Sciatic nerve (tissue), 2 donors: ENCODE measurements at places on chromosomes 1 and 21. TPM values are rescaled to one million over a fixed set of nuclear protein-coding genes. Genes with fewer than 3 reads are reported as not detected.

GRCh38 chr21:45471525-45472221 lies 66.7 kb downstream of the COL18A1 start:
- no peak for DNase-seq

GRCh38 chr1:61670016-61670415 lies 54.9 kb downstream of the TM2D1 start:
- DNase-seq: no peak

DNA sequence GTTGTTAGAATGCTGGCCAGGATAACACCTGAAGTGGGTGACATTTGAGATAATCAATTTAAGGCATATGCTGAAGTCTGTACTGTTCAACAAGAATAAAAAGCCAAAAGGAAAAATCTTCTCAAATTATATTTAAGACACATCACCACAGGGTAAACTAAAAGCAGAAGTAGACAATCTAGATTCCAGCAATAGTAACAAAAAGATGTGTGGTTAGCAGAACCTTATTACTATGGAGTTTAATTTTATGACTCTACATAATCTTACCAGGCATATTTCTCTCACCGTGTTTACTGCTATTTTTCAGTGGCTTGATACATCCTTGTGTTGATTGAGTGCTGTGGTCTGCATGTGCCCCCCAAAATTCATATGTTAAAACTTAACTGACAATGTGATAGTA lies 300.4 kb upstream of the ZP4 start:
- no peak for DNase-seq

GRCh38 chr1:2523191-2523890 lies 3.1 kb downstream of the PANK4 start:
- no peak for DNase-seq

DNA sequence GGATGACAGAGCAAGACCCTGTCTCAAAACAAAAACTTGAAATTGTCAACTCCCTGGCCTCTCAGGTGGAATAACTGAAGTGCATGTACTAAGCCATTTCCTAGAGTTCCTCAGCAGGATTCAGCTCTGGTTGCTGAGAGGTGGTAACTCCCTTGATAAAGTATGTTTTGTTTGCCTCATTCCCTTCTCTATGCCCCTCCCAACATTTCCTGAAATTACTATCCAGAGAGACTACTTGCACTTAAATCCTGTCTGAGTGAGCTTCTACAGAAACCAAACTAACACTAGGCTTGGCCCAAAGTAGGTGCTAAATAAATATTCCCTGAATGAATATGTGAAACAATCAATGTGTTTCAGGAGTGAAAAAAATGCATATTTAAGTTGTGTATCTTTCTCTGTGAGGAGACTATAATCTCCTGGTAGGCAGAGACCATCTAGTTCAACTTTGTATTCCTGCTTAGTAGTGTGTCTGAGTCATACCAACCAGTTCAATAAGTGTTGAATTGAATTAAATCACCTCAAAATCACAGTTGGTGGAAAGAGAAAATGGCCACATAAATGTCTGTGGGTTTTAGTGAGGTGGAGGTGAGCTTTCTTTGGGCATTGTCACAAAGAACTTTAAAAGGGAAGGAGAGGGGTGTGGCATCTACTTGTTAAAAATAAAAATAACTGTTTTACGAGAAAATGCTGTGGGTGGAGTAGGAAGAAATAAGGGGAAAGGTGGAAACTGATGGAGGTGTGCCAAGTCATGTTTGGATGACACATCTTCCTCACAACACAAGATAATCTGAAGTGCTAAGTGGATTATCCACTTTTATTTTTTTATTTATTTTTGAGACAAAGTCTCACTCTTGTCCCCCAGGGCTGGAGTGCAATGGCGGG lies 12.6 kb downstream of the RIMKLA start:
- no peak for DNase-seq

GRCh38 chr1:13808729-13809131 lies 108.7 kb downstream of the PRDM2 start:
- peak; percentile 72 for DNase-seq

- no peak for DNase-seq
Observed at GRCh38 chr1:170586321-170587252, 54.6 kb downstream of the GORAB start.

- DNase-seq: no peak
Observed at GRCh38 chr1:220747437-220748088, 559 bp upstream of the MTARC2 start.

GRCh38 chr1:52348704-52349300 lies 17.2 kb downstream of the CC2D1B start:
- no peak for DNase-seq

DNA sequence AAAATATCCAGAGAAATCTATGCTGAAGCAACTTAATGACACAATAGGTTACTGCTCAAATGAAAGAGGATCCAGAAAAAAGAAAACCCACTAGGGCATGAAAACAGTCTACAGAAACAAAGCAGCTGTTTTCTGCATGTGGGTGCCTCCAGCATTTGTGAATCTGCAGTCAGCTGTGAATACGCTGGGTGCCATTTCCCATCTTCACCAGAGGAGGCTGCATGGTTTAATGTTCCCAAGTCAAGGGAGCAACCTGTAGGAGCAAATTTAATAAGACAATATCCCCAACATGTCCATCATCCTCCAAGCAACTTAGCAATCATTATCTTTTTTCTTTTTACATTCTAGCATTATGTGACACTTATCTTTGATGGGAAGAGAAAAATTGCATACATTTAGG lies 396.6 kb downstream of the BRINP2 start:
- DNase-seq: no peak

- DNase-seq: no peak
Observed at GRCh38 chr1:113670650-113671049, 88.6 kb downstream of the PHTF1 start.

GRCh38 chr1:119686661-119687060 lies 25.1 kb upstream of the PHGDH start:
- no peak for DNase-seq

- no peak for DNase-seq
Observed at GRCh38 chr1:200207711-200208126, 180.2 kb downstream of the NR5A2 start.

DNA sequence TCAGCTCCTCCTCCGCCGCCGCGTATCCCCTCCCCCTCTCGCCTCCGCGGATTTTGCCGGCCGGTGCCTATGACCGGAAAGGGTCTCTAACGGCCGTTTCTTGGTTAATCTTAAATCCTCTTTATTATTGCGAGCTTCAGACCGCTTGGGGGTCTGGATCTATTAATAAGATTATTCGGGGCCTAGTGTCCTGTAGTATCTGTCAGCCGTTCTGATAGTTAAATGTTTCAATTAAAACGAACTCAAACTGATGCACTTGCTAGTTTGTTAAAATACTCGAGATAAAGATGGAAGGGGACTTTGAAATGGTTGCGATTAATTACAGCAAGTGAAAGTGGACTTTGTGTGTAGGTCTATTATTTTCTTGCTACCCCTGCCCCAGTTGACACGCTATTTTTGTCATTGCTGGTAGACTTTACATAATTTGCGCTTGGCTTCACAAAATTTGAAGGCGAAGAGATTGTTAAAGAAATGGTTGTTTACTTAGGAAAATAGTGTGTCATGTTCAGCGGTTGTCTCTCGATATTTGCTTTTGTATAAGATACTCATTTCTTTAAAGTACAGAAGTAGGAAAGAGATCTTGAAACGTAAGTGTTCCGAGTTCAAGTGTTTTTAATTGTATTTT lies 779 bp downstream of the SON start:
- DNase-seq: peak; percentile 89

Gene CD2
- total RNA-seq: 2.1 TPM

Gene FYB2
- total RNA-seq: not detected

Gene FCRL1
- 1.4 TPM for total RNA-seq

Gene ICOSLG
- 5.3 TPM for total RNA-seq

Gene RIMS3
- 8.7 TPM for total RNA-seq

Gene TNFRSF18
- 0.58 TPM for total RNA-seq

Gene LYPD8
- total RNA-seq: not detected

Gene RUNX1
- total RNA-seq: 109 TPM

Gene OR2W3
- 6.3 TPM for total RNA-seq

Gene PCBP3
- total RNA-seq: 14.1 TPM
